ENCODE measurements at places on chromosomes 5 and 9.

- DNase-seq: no peak
Measured at GRCh38 chr5:129125819-129126218, 31.3 kb downstream of the ISOC1 start.

- DNase-seq: no peak
Measured at GRCh38 chr5:83973925-83974815, 253.5 kb upstream of the HAPLN1 start.

DNA sequence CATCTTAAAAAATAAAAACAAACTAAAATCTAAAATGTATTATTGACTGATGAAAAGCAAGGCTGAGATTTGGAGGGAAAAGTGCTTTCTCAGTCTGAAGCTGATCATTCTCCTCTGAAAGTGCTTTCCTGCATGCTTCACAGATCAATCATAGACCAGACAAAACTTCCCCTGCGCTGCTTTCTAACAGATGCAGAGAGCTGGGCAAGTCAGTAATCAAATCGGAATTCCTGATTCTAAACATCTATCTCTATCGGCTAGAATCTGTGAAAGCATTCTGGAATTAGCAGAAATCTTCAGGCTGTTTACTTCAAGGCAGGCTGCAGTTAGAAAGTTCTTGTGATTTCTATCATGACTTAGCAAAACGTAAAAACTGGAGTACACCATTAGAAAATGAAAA, 15.6 kb upstream of the FAM81B start:
- no peak for DNase-seq

DNA sequence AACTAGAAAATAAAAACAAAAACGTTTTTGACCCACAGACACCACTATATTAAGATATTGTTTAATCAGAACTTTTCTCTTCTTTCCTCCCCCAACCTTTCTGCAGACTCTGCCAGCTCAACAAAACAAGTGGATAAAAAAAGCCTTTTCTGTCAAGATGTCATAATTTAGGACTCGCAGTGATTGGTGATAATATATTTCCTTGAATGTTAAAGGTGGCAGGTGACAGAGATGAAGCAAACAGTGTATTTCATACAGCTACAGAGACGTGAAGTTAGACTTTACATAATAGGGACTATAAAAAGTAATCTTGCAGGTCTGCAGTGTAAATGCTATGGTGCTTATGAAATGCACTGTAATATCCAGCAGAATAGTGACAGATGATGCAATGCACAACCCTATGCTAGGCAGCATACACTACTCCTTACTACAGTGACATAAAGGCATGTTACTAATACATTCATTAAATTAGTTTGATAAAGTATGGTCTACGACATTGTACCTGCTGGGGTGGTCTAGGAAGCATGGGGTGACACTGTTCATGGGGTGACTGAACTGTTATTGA, 326.7 kb upstream of the GRAMD2B start:
- no peak for DNase-seq

- no peak for DNase-seq
Measured at GRCh38 chr5:9381464-9381863, 164.4 kb downstream of the SEMA5A start.

DNA sequence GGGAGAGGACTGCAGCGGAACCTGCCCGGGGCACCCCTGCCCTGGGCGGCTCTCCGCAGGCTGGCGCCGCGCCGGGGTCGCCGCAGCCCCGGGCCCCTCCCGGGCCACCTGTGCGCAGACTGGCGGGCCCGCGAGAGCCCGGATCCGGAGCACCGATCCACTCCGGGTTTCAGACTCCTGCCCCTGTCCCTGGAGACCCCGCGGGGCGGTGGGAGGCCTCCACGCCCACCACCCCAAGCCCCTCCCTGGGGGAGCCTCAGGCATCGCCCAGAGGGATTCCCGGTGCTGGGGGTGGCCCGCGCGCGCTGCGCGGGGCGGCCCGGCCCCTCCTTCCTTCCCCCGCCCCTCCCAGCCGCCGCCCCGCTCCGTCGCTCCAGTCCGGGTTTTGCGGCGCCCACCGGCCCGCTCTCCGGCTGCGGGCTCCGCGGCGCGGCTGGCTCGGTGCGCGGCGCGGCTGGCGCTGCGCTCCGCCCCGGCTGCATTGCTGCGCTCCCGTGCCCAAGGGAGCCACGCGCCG, at the start of gene UNC5A:
UNC5A (plus strand) TSS at position 479 of the 517 bp plus-strand sequence. CDS start 192 bp downstream, outside the sequence.
- DNase-seq: peak; percentile 60

DNA sequence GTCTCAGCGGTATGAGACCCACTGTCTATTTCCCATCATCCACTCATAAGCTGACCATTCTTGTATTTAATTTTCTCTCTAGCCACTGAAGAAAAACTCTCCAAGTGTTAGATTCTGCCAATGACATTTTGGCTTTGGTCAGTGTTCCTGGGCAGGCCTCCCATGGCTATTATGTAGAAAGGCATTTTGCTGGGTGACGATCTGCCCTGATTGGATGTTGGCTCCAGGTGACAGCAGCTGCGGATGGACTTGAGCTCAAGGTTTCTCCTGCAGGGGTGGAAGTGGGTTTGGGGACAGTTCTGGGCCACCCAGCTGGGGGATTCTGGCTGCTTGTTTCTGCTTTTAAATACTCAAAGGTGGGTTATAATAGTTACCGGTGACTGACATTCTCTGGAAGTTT, 31.6 kb downstream of the ACSL6 start:
- DNase-seq: no peak

GRCh38 chr9:125913551-125913950, 166.4 kb downstream of the PBX3 start:
- DNase-seq: no peak

DNA sequence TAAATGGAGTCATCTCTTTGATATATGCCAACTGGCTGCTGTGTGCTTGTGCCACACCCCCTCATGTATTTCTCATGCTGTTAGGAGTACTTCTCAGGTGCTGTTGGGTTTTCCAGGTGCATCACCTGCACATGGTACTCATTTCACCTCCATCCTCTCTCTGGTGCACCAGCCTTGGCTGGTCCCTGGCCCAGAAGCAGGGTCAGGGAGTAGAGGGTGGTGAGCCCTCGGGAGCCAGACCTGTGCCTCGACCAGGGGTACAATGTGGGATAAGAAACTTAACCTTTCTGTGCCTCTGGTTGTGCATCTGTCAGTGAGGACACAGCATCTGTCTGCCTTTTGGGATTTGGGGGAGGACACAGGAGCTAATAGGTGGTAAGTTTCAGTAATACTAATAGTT, 38.5 kb downstream of the SECISBP2 start:
- no peak for DNase-seq

- DNase-seq: no peak
Measured at GRCh38 chr5:125897089-125897488, 526.1 kb upstream of the GRAMD2B start.

- no peak for DNase-seq
Measured at GRCh38 chr9:32705059-32705458, 69.6 kb upstream of the TAF1L start.

- DNase-seq: no peak
Measured at GRCh38 chr5:71874521-71874920, 155.4 kb downstream of the CARTPT start.

- DNase-seq: no peak
Measured at GRCh38 chr5:126754609-126755008, 22.3 kb upstream of the LMNB1 start.

DNA sequence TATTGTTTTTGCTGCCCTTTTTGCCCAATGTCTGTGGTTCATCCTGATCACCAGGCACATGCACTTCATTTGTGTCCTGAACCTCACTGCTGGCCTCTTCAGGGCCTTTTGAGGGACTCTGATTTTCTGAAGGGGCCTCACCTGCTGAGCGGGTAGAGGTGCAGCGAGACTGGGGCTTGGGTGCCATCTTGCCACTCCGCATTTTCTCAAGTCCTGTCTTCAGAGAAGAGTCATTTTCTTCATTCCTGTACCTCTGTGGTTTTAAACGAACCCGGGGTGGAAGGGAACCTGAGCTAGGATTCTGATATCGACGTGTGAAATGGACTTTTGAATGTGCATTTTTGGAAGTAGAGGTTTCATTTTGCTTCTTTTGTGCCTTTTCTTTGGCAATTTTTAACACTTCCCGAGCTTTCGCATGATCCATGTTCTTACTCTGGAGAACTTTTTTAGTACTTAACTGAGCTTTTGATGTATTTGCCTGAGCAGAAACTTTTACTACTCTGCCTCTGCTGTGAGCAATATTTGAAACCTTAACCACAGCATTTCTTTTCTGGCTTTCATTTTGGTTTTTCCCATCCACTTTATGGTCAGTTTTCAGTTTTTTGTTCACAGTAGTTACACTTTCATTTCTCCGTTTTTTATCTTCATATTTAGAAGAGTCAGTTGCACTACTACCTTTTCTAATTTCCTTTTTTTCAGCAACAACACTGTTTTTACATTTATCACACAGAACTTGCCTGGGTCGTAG, 26.1 kb downstream of the PWWP2A start:
- DNase-seq: no peak

DNA sequence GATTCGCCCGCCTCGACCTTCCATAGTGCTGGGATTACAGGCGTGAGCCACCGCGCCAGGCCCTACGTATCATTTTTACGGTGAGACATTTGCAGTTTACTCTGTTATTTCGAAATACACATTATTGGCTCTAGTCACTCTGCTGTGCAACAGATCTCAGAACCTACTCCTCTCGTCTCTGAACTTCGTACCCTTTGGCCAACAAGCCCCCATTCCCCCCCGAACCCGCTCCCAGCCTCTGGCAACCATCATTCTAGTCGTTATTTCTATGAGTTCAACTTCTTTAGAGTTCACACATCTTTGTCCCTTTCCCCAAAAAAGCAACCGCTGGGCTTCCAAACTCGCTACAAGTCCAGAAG, 735 bp downstream of the PTGR1 start:
- DNase-seq: no peak

- DNase-seq: no peak
Measured at GRCh38 chr5:150999704-151000442, 20.5 kb upstream of the GPX3 start.

DNA sequence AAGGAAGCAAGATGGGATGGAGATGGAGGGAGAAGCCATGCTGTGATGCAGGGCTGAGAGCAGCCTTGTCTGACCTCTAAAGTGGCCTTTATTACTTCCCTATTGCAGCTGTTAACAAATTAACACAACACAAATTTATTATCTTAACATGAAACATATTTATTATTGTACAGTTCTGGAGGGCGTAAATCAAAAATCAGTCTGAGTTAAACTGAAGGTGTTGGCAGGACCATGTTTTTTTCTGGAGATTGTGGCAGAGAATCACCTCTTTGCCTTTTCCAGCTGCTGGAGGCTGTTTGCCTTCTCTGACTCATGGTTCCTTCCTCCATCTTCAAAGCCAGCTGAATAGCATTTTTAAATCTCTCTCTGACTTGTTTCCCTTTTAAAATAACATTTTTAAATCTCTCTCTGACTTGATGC, 7.2 kb upstream of the MCC start:
- no peak for DNase-seq

DNA sequence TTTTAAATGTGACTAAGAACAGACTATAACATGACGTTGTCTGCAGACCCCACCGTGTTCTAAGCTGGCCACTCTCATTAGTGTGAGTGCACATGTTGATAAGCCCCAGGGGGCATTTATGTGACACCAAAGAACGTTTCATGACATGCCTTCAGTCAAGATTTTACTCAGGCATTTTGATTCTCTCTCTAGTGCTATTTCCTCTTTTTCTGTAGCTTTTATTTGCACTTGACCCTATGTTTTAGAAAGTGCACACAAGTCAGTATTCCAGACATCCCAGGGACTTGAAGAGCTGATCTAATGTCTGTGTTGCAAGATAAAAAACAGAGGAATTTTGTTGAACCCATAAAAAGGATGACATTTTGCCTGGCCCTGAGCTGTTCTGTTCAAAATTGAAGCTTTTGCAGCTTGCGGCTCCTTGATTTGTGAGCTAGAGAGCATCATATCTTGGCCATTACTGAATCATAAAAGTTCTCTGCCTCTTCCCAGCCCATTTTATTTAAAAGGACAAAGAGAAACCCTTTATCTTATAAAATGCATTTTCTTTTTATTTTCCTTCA, 80.9 kb upstream of the TYRP1 start:
- no peak for DNase-seq
